NCI-H526 (cell line): ENCODE measurements at places on chromosomes 7 and 10.

- DNase-seq, result no peak
Observed at GRCh38 chr10:45294681-45295080, 20.7 kb downstream of the OR13A1 start.

DNA sequence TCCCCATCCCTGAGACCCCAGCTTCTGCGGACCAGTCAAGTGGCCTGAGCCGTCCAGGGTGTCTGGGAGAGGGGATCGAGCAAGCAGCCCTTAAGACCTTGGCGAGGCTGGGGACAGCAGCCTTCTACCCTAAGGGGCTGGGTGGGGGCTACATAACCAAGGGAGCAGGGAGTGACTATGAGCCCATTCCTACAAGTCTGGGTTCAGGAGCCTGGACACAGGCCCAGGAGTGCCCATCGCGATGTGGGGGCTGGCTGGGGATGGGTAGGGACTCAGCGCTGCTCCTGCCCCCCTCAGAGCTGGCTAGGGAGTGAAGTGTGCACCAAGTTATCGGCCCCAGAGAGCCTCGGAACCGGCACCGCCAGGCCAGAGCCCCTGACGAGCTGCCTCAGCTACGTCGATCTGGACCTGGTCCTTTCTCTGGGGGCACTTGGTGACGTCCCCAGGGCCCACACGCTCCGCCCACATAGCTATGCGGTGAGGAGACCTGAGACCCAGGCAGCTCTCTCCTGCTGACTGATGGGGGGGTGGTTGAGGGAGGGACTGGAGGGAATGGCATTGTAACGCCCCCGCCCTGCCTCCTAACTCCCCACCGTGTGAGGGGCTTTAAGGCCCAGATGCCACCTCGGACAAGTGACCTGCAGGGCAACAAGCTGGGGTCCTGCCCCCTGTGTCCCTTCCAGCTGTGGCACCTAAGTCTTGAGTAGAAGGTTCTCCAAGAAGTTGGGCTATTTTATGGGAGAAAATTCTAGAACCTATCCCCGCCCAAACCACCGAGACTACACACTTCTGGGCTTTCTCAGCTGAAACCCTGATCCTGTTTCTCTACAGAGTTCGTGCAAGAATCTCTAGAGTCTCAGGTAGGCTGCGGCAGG is 2.5 kb downstream of the SAP25 start:
- DNase-seq, result no peak

- DNase-seq, result no peak
Observed at GRCh38 chr7:90433221-90433620, 30.0 kb downstream of the CLDN12 start.

DNA sequence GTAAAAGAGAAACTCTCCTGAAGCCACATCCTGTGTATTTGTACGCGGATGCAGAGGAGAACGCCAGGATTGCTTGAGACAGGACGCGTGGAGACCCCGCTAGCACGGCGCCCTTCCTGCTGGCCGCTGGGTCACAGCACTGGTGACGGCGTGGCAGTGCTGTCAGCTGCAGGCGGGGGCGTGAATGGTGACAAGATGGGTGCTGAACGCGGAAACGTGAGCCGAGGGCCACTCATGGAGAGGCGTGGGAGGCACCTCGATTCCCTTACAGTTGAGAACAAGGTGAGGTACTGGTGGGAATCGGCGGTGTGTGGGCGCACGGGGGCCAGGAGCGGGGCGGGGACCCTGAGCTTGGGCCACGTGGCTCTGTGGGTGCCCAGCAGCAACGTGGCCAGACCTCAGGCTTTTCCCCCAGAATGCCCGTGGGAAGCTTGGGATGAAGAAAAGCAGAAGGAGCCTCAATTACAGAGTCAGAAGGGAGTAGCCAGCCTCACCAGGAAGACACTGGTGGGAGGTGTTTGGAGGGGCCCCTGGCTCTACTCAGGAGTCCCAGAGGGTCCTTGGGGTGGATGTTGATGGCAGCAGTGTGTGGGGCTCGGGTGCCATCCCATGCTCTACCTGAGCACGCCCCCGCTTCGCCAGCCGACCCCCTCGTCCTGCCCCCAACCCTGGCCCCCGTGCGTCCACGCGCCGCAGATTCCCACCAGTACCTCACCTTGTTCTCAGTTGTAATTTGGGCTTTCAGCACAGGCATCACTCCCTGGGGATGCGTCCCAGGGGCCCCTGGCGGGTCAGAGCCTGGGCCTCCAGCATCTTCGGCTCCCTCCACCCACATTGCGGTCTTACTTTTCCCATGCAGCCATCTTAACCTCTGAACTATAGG is 208.4 kb upstream of the TCERG1L start:
- DNase-seq, result no peak
